ENCODE measurements at places on chromosomes 3 and 15.

GRCh38 chr15:53693729-53694475, 65.6 kb downstream of the WDR72 start:
- no peak for DNase-seq

- no peak for DNase-seq
Measured at GRCh38 chr3:72191209-72191960, 406.4 kb upstream of the PROK2 start.

DNA sequence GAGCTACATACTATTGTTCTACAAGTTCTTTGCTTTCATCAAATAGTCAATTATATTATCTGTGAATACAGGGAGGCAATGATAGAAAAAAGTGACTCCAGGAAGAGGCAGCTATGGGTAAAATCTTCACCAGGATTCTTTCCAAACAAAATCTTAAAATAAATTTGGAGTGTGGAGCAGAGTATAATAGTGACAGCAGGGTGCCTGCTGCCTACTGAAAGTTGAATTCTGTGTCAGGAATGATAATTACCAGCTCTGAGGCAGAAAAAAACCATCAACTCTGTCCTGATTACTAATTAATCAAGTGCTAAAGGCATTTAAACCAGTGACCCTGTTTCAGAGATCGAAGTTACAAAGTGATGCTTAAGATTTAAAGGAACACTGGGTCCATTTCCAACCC, 148.0 kb downstream of the DIPK2A start:
- DNase-seq = peak; percentile 36

- DNase-seq = no peak
Measured at GRCh38 chr15:31598620-31599019, 272.0 kb downstream of the KLF13 start.

DNA sequence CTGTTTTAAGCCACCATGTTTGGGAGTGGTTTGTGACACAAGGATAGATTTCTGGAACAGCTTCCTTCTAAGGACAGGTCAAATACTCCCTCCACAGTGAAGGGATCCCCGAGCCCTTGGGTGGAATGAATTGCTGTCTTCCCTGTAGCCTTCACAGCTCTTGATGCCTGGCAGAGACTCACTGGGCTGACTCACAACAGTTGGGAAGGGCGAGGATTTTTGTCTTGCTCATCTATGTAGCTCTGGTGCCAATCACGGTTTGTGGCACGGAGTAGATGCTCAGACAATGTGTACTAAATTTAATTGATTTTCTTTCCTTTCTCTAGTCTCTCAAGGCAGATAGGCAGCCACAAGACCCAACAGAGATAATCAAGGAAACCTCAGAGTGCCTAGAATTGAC, 27.0 kb downstream of the CRYGS start:
- no peak for DNase-seq

- no peak for DNase-seq
Measured at GRCh38 chr3:78562328-78562727, 1205.5 kb downstream of the ROBO1 start.

GRCh38 chr15:48595981-48596380, 49.5 kb downstream of the FBN1 start:
- DNase-seq = no peak

DNA sequence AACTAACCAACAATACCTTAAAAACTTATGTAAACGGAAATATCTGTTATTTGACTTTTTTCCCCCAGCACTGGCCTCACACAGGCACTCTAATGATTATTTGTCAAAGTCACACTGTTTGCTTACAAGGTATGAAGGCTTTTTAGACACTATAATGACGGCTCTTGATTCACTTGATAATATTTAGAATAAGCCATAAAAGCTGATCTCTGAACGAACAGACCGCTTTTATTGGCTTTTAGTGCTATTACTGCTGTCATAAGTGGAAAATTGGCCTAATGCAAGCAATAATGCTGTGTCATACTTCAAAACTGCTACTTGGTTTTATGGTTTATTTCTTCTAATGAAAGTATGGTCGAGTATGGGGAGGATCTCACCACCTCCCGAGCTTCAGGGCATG, 35.1 kb downstream of the MDFIC2 start:
- DNase-seq = no peak

DNA sequence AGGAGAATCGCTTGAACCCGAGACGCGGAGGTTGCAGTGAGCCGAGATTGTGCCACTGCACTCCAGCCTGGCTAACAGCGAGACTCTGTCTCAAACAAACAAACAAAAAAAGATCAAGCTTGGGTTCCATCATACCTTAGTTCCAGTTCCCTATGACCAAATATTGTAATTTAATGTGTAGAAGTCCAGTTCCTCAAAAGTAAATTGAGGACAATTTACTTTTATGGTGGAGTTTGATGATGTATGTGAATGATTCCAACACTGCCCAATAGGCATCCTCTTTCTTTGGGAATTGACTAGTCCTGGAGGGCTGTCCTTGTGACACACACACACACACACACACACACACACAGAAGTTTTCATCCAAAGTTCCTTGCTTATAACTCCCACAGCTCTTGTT, 2.8 kb upstream of the PKM start:
- DNase-seq = no peak

GRCh38 chr3:71573181-71573580, 10.3 kb downstream of the FOXP1 start:
- no peak for DNase-seq

GRCh38 chr15:76056931-76057330, 2.9 kb upstream of the TMEM266 start:
- DNase-seq = no peak

DNA sequence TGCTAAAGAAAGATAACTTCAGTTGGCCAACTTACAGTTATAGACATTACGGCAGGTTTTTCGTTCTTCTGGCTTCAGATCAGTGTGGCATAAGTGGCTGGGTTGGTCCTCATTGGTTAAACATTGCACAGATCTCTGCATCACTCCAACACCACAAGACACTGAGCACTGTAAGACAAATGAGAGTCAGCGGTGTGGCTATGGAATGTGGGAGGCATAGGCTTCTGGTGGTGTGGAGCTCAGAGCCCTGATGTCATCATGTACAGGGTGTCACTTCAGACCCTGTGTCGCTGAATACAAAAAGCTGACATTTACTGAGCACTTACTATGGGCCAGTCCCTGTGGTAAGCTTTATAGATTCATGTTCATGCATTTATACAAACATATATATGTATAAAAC, 146.0 kb downstream of the ADAMTS9 start:
- no peak for DNase-seq

- DNase-seq = no peak
Measured at GRCh38 chr15:37524601-37525000, 409.8 kb upstream of the TMCO5A start.

DNA sequence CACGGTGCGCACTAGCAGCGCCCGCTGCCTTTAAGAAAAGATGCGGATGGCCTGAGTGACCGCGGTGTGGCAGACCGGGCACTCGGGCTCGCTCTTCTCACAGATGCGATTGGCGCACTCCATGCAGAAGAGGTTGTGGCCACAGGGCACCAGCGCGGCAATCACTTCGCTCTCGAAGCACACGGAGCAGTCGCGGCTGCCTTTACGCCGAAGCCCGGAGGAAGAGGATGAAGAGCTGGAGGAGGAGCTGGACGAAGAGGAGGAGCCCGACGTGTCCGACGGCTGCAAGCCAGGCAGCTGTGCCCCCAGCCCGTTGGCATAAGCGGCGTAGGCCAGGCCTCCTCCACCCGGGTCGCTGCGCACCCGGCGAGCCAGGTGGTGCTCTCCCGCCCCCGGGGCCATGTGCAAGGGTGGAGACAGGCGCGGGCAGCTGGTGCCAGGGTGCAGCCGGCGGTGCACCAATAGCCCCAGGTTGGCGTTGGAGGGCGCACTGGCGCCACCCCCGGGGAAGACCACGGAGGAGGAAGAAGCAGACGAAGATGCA, 2.6 kb downstream of the MEX3B start:
- no peak for DNase-seq

GRCh38 chr15:51727141-51727897, 10.1 kb downstream of the LYSMD2 start:
- no peak for DNase-seq
